Activated naive CD8-positive, alpha-beta T cell treated with anti-CD3 and anti-CD28 coated beads, Interleukin-2, amount 50 U/mL, for 16 hours (primary cell): ENCODE measurements at places on chromosomes 12 and 14.

DNA sequence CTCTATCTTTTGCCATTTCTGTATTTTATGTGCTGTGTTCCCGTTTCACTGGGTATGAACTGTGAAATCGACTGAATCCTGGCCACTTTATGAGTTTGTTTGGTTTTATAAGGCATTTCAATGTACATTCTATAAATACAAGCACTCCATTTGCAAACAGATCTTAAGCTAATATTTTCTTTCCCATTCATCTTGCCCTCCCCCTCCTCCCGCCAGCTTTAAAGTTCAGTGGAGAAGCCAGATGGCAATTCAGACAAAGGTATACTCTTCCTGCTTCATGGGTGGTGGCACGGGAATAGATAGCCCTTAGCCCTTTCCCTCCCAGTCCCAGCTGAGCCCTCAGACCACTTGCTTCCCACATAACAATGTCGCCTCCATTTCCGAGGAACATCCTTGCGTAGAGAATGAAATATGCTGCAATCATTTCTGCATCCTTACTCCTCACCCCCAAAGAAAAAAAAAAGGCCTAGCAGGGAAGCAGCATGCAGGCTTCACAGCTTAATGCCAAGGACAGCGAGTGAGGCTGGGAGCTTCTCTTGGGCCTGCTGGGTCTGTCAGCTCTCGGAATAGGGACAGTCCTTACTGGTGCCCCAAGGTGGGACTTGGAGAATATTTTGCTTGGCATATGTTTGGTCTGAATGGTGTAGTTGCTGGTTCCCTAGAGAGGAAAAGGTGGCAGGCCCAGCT lies 52.8 kb upstream of the SRSF5 start:
- DNase-seq: no peak

DNA sequence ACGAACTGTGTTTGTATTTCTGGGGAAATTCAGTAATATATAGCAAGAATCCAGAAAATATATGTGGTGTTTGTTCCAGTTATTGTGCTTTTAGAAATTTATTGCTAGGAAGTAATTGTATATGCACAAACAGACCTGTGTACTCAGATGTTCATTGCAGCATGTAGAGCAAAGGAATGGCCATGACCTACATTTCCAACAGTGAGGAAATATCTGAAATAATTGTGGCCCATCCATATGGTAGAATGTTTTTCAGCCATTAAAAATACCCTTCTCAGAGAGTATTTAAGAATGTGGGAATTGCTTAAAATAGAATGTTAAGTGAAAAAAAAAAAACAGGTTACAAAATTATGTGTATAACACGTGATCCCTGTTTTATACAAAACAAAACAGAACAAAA lies 77.3 kb downstream of the TMX1 start:
- DNase-seq: no peak

DNA sequence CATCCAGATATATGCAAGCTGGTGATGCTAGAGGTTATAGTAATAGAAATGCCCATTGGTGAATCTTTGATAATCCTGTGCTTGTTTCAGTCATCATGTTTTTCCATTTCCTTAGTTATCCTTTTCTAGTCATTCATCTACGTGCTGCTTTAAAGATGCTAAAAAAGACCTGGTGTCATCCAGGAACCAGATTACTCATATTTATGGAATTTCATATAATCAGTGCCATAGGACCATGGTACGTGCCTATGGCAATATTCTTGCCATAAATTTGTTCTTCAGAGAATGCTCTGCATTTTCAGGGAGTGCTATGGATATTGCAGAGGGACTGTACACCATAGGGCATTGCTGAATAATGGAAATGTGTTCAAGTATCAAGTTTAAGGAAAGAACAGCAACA lies 267.3 kb downstream of the AKAP6 start:
- DNase-seq: no peak

DNA sequence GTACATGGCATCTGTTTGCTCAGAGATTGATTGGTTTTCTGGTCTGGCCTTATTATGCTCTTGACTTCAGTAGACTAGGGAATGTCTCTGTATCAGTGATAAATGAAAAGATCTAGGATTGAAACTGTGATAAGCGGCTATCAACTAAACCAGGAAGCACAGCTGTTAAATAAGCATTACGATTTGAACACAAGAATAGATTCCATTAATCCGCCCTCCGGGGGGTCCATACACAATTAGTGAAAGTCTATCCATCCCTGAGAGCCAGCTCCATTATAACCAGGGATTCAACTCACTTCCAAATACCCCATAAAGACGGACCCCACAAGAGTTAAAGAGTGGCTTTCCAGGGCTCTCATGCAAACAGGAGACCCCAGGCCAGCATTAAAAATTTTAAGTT lies 279.0 kb downstream of the GRIN2B start:
- DNase-seq: no peak

GRCh38 chr14:51547701-51548100 lies 104.0 kb upstream of the FRMD6 start:
- no peak for DNase-seq

GRCh38 chr14:68444449-68445168 lies 348.3 kb downstream of the ZFP36L1 start:
- DNase-seq: no peak

DNA sequence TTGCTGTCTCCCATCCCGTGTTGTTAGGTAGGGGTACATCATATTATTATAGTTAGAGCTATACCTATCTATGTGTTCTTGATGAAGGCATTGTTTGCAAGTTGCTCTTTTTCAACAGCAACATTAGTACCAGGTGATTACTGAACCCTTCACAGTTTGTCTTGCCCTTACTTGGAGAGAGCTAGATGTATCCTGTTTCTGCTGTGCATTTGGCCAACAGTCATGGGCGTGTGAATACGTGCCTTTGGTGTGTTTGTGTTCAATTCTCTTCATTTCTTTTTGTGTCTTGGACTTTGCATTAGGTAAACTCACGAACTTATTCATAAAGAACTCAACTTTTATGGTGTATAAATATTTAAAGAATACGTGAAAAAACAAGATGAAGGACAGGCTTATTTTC lies 14.3 kb downstream of the ARF6 start:
- DNase-seq: no peak

DNA sequence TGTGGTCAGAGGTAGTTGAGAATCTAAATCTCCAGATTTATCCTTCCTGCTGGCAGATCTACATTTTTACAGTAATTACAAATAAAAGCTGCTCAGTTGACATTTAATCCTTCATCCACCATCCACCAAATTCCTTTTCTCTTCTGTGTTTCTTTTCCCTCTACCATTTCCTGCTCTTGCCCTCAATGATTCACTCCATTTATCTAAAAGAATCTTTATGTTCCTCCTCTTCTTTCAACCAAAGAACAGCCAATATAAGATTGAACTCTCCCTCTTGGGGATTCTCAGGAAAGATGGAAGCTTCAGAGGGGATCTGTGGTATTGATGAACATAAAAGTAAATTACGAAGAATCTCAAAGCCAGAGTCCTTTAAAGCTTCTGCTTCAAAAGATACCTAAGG lies 4.4 kb downstream of the MAP4K5 start:
- no peak for DNase-seq

GRCh38 chr12:3119756-3120601 lies 42.8 kb downstream of the TSPAN9 start:
- no peak for DNase-seq

DNA sequence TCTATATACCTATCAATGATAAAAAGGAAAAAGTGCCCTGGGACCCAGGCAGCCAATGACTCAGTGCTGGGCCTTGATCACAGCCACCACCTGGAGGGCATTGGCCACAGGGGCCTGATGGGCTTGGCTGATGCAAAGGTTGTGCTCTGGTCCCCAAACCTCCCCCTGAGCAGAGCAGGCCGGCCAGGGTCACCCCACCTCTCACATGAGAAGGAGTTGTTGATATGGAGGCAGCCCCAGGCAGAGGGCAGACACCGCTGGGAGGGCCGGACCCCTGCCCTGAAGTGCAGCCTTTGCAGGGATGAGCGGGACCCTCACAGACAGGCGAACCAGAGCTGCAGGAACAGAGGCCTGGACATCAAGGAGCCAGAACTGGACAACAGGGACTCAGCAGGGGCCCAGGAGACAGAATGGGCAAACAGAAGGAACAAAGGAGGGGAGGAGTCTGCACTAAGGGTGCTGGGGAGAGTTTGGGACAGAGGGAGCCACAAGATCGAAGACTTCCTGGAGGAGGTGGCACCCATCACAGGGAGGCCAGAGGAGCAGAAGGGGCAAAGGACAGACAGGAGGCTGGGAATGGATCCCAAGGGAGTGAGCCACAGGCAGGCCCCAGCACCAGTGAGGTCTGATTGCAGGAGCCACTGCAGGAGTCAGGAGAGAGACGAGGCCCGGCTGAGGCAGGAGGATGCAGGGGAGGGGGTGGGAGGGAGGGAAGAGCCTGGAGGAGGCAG lies 105.0 kb downstream of the TNFAIP2 start:
- DNase-seq: no peak

DNA sequence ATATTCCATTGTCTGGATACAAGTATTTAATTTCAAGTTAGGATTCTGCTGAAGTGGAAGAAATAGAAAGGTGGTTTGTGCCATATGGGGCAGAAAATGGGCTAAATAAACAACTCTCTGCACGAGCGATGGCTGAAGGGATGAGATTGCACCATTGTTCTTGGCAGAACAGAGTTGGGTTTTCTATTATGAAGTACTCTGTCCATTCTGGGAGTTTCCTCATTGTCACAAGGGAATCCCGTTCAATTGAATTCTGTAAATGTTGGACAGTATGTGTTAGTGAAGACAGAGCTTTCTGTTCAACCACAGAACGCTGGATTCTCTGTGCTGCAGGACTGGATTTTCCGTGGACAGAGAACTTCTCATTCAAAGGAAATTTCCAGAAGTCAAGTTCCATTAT lies 345.5 kb upstream of the PRICKLE1 start:
- DNase-seq: no peak

GRCh38 chr14:51365241-51365965 lies 125.4 kb downstream of the TMX1 start:
- no peak for DNase-seq

- DNase-seq: no peak
These were observed 41.6 kb upstream of the PYGL start for GRCh38 chr14:50985859-50986331.

- DNase-seq: no peak
These were observed 75.0 kb downstream of the PRMT8 start for GRCh38 chr12:3565985-3566384.

- DNase-seq: no peak
These were observed 110.2 kb downstream of the KTN1 start for GRCh38 chr14:55689981-55690871.

DNA sequence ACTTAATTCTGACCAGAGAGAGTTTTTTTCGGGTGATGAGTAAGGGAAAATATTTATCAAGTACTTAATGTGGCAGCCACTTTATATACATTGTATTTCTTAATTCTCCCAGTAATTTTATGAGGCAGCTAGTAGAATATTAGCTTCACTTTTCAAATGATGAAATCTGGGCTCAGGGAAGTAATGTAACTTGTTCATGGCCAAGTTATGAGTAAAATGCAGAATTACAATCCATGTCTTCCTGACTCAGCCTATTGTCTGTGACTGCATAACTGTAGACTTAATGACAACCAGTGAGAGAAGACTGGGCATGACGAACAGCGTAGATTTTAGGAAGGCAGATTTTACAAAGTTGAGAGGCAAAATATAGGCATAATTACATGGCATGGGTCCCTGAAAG lies 106.7 kb upstream of the MIS18BP1 start:
- no peak for DNase-seq

DNA sequence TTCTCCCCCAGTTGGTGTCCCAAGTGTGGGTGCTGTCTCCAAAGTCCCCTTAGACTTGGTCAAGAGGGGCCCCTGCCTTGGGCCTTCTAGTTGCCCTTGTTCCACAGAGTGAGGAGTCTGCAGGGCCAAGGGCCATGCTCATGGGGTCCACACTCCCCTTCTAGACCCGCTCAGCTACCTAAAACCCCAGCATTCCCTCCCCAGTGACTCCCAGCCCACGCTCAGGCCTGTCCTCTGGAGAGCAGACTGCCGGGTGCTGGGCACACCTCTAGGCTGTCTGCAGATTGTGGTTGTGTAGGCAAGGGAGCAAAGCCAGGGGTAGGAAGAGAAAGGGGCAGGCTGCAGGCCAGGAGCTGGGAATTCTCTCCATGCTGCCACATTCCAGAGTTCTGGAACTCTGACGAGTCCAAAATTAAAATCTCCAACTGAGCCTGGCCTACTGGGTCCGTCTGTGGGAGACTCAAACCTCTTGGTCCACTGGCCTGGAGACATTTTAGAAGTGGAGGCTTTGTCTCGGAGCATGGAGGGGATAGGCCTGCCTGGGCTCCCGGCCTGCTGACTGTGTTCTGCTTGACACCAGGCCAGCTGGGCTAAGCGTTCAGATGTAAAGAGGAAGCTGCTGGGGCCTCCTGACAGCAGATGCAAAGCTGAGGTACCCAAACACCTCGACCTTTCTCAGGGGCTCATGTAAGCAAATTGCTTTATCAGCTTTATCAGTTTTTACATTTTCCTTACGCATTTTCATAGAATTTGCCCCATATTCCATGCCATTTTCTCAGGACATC lies 13.7 kb upstream of the KRT5 start:
- no peak for DNase-seq

- no peak for DNase-seq
These were observed 1.6 kb downstream of the ART4 start for GRCh38 chr12:14841761-14842160.

GRCh38 chr14:68476212-68477109 lies 316.4 kb downstream of the ZFP36L1 start:
- no peak for DNase-seq

DNA sequence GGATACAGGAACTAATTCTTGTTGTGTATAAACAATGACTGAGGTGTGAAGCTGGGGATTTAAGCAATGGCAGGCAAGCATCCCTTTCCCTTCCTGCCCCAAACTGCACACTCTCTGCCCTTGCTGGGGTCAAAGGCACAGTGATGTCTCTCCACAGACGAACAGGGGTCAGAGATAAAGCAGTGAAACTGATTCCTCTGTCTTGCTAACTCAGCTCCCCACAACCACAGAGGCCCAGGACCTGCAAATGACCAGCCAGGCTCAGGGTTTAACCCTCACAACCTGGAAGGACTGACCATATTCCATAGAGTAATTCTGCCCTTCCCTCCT lies 67.2 kb downstream of the CCDC88C start:
- DNase-seq: no peak
